ENCODE measurements at places on chromosomes 1 and 21.

GRCh38 chr1:31502926-31503511, 73.3 kb upstream of the TINAGL1 start:
- no peak for DNase-seq

- DNase-seq = peak; percentile 47
Measured at GRCh38 chr1:225651376-225651871, 1.5 kb downstream of the ENAH start.

- DNase-seq = no peak
Measured at GRCh38 chr1:26340047-26340481, 13.9 kb downstream of the CRYBG2 start.

DNA sequence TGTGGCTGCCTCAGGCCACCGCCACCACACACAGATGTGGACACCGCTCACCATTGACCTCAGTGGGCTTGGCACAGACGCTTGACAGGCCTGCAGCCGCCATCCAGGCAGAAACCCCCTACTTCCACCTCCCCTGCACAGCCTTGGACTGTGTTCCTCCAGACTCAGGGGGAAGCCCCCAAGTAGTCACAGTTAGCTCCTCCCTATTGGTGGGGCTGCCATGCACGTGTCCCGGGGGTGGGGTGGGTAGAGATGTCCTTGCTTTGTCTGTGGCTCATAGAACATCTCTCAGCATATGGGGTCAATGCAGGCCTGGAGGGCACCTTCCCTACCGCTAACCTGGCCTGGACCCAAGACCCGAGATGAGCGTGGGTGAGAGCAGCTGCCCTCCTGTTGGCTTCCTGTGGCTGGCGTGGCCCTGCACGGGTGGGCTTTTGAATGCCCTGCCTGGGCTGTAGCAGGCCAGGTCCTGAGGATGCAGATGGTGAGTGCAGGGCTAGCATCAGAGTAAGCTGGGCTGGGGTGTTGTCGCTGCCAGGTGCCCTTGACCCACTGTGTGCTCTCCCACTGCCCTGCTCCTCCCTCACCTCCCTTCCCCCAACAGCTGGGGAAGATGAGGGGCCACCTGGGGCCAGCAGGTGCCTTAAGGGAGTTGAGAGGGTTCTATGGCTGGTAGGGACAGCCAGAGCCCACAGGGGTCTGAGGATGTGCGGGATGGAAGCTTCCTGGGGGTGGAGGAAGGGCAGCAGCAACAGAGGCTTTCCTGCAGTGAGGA, 6.2 kb downstream of the CROCC start:
- no peak for DNase-seq

GRCh38 chr1:147722124-147722523, 38.3 kb downstream of the GJA5 start:
- no peak for DNase-seq

GRCh38 chr1:98761219-98761865, 99.8 kb downstream of the SNX7 start:
- peak; percentile 3 for DNase-seq

- DNase-seq = no peak
Measured at GRCh38 chr21:40714536-40714935, 132.4 kb downstream of the DSCAM start.

- DNase-seq = no peak
Measured at GRCh38 chr1:29708381-29708780, 472.1 kb downstream of the PTPRU start.

DNA sequence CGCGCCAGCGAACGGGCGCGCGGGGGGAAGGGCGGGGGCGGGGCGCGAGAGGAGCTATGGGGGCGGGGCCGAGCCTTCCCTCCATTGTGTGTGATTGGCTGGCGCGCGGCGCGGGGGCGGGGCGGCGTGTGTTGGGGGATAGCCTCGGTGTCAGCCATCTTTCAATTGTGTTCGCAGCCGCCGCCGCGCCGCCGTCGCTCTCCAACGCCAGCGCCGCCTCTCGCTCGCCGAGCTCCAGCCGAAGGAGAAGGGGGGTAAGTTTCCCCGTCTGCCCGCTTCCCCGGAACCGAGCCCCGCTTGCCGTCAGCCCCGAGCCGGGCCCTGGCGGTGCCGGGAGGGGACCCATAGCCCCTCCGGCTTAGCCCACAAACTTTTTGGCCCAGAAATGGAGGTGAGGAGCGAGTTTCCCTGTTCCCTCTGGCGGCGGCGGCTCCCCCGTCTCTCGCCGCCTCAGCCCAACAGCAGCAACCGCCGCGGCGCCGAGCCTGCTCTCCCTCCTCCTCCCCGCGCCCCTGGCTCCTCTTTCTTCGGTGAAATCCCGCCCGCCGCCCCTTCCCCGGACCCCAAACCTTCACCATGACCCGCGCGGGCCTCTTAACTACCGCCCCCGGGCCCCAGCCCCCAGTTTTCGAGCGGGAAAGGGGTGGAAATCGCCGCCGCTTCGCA, at the start of gene H3-3A:
TSS of gene H3-3A (plus strand) at position 159 of the 666 bp plus-strand sequence. CDS start 1,636 bp downstream, outside the sequence.
- DNase-seq = peak; percentile 95

GRCh38 chr1:2791027-2791760, 10.3 kb downstream of the TTC34 start:
- DNase-seq = no peak

- DNase-seq = peak; percentile 85
Measured at GRCh38 chr1:94922761-94923331, 4.1 kb downstream of the CNN3 start.

- DNase-seq = no peak
Measured at GRCh38 chr21:38499296-38499695, 1.0 kb upstream of the ERG start.

- no peak for DNase-seq
Measured at GRCh38 chr1:39490596-39491145, 765 bp upstream of the BMP8A start.

DNA sequence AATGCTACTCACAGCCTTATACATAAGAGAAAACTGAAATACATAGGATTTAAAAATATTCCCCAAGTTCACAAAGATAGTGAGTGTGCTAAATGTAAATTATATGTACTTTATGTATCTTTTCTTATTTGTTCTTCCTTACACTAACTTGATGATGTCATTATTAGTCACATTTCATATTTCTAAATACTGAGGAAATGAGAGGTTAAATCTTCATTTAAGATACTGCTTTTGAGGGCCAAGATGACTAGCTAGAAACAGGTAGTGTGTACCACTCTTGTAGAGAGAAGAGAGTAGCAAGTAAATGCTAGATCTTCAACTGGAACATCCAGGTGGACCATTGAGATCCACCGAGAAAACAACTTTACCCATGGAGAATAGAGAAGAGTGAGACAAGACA, 29.8 kb downstream of the PYHIN1 start:
- DNase-seq = no peak

GRCh38 chr1:234617986-234618736, 8.2 kb upstream of the IRF2BP2 start:
- DNase-seq = peak; percentile 85

DNA sequence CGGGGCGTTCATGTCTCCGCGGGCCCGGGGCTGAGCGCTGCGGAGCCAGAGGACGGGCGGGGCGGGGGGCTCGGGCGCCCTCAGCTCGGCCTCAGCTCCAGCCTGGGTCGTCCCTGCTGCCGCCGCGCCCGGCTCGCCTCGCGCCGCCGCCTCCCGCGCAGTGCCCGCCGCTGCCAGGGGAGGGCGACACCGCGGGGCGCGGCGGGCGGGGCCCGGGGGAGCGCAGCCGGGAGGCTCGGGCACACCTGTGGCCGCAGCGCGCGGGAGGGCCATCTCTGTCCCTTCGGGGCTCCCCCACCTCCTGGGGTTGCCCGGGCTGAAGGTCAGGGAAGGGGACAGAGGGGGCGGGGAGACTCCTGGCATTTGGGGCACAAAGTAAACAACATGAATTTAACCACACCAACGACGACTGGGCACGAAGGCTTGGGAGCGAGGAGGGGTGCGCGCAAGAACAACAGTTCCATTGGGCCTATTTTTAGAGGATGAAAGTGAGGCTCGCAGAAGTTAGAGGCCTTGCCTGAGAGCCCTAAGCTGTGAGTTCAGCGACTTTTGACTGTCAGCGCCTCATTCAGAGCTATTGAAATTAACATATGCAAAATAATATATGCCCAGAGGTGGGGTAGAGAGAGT, at the start of gene FAM131C:
TSS of gene FAM131C (minus strand) at position 162 of the 630 bp plus-strand sequence. CDS start 209 bp downstream, outside the sequence.
- DNase-seq = no peak

GRCh38 chr1:9767964-9768668, 55.6 kb downstream of the CLSTN1 start:
- no peak for DNase-seq

- no peak for DNase-seq
Measured at GRCh38 chr1:179767177-179767581, 24.1 kb downstream of the FAM163A start.

DNA sequence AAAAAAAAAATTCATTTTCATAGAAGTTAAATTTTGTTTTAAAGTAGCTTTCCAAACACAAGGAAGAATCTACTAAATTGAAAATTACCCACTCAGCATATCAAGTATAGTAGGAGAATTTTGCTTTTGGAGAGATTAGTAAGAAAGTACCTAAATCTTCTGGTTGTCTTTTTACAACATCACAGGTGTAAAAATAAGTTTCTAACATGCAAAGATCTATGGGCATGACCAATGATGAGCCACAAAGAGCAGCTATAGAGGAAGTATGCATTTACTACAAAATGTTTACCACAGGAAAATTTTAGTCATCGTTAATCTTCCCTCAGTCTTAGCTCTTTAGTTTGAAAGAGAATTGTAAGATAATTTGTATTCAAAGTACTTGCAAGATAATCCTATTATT, 28.1 kb downstream of the ANGPTL3 start:
- no peak for DNase-seq

DNA sequence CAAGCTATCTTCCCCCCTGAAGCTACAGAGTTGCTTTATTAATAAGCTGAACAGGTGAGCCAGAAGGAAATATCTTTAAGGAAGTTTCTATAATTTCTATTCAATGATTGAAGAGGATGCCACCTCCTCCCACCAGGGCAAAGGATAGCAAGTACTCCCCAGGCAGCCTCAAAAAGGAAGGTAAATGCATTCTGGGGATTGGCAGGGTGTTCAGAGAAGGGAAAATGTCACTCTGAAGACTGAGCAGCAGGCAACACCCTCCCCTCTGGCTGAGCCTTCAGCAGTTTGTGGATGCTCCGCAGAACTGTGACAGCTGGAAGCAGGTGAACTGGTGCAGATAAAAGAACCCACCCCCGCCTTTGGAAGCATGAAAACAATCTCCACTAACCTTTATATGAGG, 140.8 kb downstream of the BRINP2 start:
- no peak for DNase-seq

GRCh38 chr1:48741380-48741779, 35.3 kb downstream of the BEND5 start:
- no peak for DNase-seq

- peak; percentile 90 for DNase-seq
Measured at GRCh38 chr1:210373878-210374599, 45.3 kb downstream of the HHAT start.

- DNase-seq = no peak
Measured at GRCh38 chr1:221638595-221638994, 103.3 kb downstream of the DUSP10 start.

DNA sequence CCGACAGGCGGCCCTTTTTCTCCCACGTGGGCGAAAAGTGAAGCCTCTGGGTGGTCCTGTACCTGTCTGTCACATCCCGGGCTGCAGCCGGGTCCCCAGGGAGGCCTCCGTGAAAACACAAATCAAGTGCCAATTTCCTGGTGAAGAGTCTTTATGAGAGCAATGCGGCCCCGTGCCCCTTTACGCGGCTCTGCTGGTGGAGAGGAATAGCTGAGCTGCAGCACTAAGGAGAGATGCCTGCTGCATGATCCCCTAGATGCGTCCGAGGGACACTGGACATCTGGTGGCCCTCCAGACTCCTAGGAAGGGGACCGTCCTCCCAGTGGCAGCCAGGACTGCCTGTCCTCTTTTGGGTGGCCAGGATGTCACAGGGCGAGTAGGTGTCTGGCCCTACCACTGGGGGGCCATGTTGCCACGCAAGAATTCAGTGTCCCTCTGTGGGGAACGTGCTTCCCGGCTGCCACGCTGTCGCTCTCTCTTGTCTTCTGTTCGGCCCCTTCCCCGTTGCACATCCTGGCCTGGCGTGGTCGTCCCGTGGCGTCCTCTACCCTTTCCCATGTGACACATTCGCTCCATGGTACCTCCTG, 38.7 kb downstream of the COL18A1 start:
- DNase-seq = no peak

DNA sequence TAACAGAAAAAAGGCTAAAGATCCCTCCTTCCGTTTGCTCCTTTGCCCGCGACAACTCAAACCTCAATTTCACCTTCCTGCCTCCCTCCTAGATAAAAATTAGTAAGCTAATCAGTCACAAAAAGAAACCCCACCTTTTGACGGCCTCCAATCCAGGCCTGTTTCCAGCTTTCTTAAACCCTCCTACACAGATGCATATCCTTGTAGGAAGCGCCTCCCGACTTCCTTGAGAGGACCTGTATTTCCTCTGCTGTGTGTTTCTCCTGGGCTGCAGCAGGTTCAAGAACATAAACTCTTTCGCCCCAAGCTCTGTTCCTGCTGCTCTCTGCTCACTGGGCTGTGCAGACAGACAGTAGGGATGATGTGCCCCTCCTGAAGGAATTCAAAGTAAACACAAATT, 168.8 kb downstream of the CYYR1 start:
- DNase-seq = no peak

GRCh38 chr1:109605381-109605780, 14.0 kb downstream of the GNAT2 start:
- no peak for DNase-seq

- DNase-seq = no peak
Measured at GRCh38 chr1:232951180-232951579, 769 bp downstream of the NTPCR start.

DNA sequence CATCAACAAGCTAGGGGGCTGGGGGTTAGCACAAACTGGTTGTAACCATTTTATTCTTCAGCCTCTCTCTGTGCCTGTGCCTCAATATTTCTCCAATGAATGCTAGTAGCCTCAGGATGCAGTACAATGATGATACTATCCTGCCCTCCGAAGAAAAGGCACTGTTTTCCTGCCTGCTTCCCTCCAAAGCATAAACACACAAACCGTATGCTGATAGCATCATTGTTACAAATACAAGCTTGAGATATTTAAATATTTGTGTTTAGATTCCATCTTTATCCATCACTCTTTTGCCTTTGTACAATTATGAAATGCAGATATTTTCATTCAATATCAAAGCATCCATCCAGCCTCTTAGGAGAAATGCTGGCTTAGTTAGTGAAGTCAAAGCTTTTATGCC, 404.8 kb downstream of the DUSP10 start:
- DNase-seq = peak; percentile 48

- peak; percentile 64 for DNase-seq
Measured at GRCh38 chr1:52551507-52552235, 1.2 kb downstream of the TUT4 start.

- no peak for DNase-seq
Measured at GRCh38 chr1:199176713-199177112, 537.9 kb downstream of the PTPRC start.

- DNase-seq = no peak
Measured at GRCh38 chr1:3053366-3053980, 15.5 kb upstream of the PRDM16 start.

DNA sequence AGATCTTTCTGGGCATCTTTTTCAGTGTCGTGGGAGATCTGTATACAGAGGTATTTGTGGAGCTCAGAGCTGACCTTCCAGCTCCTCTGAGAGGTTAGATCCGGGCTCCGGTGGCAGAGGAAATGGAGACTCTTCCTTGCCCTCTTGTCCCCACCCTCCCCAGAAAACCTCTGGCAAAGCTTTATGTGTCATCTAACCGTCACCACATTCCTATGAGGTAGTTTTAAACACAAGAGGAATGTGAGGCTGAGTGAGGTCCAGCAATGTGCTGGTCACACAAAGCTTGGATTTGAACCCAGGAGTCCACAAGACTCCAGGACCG, 1.2 kb downstream of the CD160 start:
- peak; percentile 39 for DNase-seq
